ENCODE measurements at places on chromosomes 4 and X.

- peak; percentile 22 for DNase-seq
These were observed 61.1 kb upstream of the C1QTNF7 start for GRCh38 chr4:15366721-15367120.

GRCh38 chr4:184380707-184381106 lies 93.6 kb downstream of the IRF2 start:
- no peak for DNase-seq

DNA sequence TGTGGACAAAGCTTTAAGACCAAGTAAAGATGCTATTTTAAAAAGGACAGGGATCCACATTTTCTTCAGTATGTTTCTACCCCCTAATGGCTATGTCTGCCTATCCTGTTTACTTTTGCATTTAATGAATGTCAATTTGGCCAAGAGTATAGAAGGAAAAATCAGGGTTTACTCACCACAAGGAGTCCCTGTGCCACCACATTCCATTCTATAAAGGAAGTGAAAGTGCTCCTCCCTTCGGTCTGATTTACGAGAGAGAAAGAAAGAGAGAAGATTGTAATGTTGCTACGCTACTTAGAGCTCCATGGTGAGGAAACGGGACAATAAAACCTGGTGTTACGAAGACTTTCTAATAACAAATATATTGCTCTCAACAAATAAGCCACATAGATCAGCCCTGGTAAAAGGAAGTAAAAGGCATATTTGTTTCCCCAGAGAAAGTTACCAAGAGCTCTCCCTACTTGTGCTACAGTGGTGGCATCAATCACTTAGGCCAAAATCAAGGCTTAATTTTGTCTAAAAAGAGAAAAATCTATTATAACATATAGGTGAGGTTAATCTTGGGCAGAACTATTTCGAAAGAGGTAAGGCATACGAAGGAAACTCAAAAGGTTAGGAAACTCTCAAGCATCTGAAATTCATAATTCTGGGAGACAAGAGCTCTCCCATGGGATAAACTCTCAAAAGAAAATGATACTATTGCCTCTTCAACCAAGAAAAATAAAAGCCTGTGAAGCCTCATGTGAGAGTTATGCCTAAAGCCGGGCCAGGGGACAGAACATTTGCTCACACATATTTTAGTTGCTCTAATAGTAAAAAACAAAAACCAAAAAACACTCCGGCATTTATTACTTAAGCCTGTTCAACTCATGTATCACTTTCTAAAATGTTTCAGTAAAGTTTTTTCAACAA lies 29.5 kb downstream of the TAPT1 start:
- peak; percentile 67 for DNase-seq

GRCh38 chrX:108332281-108332680 lies 105.9 kb downstream of the COL4A6 start:
- DNase-seq: no peak

GRCh38 chr4:157196046-157196445 lies 24.5 kb upstream of the GRIA2 start:
- DNase-seq: no peak

DNA sequence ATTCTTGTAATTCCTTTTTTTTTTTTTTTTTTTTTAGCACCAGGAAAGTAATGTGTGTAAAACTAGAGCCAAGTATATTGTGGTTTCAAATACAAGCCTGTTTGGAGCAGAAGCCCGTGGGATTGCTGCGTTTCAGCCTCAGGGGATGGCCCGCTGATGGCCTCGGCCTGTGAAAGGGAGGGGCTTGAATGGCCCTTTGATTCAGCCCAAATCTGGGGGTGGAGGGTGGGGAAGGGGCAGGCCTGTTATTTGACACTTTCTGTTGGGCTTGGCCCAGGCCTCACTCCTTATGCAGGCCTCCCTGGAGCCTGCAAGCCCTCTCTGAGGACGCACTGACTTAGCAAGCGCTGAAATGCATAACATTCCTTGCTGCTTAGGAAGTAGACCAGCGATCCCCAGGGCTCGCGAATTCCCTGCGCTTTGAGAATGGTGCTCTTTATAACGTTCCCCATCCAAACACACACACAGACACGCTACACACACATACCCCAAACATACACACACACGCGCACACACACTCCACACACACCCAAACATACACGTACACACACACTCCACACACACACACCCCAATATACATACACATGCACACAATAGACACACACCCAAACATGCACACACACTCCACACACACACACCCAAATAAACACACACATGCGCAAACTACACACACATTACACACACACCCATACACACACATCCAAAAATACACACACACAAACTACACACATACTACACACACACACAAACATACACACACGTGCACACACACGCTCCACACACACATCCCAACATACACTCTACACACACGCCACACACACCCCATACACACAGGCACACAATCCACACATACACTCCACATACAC lies 29.6 kb downstream of the TLR10 start:
- peak; percentile 44 for DNase-seq

DNA sequence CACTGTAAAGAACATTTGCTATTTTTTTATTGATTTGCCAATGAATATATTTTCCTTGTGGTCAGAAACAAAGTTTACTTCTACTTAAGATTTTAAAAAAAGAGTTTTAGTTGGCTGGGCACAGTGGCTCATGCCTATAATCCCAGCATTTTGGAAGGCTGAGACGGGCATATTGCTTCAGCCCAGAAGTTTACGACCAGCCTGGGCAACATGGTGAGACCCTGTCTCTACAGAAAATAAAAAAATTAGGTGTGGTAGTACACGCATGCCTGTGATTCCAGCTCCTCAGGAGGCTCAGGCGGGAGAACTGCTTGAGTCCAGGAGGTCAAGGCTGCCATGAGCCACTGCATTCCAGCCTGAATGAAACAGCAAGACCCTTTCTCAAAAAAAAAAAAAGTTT lies 36.8 kb downstream of the LRP2BP start:
- no peak for DNase-seq

GRCh38 chr4:114267976-114268375 lies 288.5 kb upstream of the ARSJ start:
- DNase-seq: no peak

- no peak for DNase-seq
These were observed 97.7 kb downstream of the DNAAF6 start for GRCh38 chrX:107304141-107304540.

GRCh38 chr4:185352741-185353140 lies 43.0 kb downstream of the LRP2BP start:
- DNase-seq: no peak

GRCh38 chr4:105426187-105426897 lies 47.5 kb downstream of the PPA2 start:
- no peak for DNase-seq

DNA sequence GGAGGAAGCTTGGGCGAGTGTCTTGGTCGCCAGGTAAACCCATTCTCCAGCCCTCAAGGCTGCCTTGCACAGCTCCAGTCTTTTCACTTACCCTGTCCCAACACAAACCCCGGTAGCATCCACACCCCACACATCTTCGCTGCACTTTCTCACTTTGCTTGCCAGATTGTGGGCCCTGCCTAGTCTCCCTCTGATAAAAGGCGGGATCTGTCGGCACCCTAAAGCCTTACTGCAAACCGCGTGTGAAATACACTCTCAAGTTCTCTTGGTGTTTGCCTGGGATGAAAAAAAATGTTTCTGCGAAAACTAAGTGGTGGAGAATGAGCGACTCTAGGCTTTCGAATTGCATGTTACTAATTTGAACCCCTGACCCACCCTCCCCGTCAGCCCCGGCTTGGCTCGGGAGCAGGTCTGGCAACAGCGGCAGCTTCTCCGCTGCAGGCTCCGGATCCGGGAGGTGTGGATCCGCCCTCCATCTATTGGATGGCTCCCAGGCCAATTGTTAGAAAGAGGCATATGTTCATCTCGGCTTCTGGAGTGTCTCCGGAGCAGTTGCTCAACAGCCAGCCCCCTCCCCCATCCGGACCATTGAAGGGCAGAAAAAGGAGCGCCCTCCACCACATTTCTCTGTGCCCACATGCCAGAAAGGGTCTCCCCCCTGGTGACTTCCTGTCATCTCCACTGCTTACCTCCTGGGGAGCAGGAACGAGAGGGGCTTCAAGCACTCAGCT lies 3.0 kb upstream of the CITED1 start:
- DNase-seq: peak; percentile 31

DNA sequence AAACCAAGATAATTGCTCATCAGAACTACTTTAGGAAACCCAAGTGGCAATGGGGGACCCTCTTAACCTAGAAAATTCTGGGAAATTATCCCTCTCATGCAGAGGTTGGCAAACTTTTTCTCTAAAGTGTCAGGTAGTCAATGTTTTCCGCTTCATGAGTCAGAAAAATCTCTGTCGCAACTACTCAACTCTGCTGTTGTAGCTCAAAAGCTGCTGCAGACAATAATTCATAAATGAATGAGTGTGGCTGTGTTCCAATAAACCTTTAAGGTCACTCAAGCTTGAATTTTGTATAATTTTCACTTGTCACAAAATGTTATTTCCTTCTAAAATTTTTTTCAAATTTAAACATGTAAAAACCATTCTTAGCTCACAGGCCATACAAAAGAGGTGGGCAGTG lies 193.4 kb upstream of the MID1 start:
- no peak for DNase-seq

GRCh38 chr4:2878346-2878745 lies 34.7 kb downstream of the ADD1 start:
- DNase-seq: no peak

GRCh38 chr4:139419388-139419914 lies 34.5 kb upstream of the RAB33B start:
- peak; percentile 99 for DNase-seq

DNA sequence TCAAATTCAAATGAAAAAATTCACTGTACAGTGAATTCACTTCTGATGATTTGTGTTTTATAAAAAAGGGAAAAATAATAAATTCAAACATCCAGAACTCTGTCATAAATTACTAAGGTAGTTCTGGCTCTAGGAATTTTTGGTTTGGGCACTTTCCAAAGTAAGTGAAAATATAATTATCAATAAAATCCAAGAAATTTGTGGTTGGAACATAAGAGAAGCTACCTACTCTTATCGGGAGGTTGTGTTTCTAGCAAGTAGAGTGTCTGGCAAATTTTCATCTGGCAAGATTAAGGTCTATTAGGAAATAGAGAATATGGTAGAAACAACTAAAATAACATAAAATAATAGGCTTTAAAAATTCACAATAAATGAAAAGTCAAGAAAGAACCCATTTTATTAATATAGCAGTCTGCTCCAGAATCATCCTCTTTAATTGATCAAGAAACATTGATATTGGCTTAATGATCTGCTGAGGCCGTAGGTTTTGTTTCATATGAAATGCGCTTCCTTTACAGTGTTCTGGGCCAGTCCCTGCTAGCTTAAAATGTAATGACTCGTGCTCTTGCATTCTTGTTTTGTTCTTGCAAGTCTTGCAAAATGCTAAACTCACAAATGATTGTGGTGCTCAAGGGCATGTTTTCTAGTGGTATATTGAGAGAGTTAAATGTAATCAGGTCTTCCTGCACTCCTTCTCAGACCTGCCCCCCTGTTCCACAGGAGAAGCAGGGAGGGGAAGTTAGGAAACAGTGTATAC lies 331.4 kb downstream of the RAPGEF2 start:
- DNase-seq: no peak

- DNase-seq: peak; percentile 78
These were observed 277.8 kb downstream of the GABRG1 start for GRCh38 chr4:45846016-45846415.

DNA sequence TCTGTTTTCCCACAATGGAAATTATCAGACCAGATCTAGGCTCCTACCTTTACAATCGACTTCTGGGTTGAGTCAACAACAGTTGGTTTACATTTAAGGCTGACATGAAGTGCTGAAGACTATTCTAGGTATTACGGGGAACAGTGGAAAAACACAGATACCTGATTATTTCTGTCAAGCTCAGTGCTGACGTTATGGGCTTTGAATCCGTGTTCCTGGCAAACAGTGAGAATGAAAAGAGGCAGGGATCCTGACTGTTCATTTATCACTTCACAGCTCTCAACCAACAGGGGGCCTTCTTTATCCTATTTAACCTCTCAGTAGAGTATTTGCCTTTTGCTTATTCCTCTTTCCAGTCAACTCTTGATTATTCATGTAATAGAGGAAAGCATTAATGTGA lies 43.1 kb downstream of the TMEM164 start:
- DNase-seq: no peak

- no peak for DNase-seq
These were observed 164.9 kb upstream of the ANXA3 start for GRCh38 chr4:78386679-78387078.

- no peak for DNase-seq
These were observed 20.2 kb downstream of the SYAP1 start for GRCh38 chrX:16739574-16739973.

DNA sequence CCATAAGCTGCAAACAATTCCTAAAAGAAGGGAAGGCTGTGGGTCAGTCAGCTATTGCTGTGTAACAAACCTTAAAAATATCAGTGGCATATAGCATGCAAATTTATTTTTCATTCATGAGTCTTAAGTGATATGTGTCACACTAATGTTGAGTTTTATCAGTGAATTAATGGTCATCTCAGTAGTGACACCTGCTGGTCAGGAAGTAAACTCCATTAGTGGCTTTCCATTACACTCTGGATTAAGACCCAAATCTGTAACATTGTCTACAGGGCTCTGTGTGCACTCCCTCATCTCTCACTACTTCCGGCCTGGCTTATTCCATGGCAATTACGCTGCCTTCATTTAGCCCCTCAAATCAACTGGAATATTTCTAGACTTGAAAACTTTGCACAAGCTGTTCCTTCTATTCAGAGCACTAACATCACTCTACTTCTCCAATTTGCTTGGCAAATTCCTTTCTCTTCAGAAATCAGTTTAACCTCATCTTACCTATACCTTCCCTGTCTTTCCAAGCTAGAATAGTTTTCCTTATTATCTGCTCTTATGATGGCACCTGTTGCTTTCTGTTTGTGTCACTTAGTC lies 217.3 kb upstream of the TAPT1 start:
- peak; percentile 44 for DNase-seq

GRCh38 chr4:20574986-20575385 lies 125.3 kb upstream of the PACRGL start:
- no peak for DNase-seq

- no peak for DNase-seq
These were observed 11.3 kb upstream of the SPCS3 start for GRCh38 chr4:176308441-176308840.

Data from common myeloid progenitor, CD34-positive (primary cell).